ENCODE measurements at places on chromosomes 16 and 17.

- no peak for DNase-seq
These were observed 89.9 kb upstream of the ELAC2 start for GRCh38 chr17:13107676-13108235.

DNA sequence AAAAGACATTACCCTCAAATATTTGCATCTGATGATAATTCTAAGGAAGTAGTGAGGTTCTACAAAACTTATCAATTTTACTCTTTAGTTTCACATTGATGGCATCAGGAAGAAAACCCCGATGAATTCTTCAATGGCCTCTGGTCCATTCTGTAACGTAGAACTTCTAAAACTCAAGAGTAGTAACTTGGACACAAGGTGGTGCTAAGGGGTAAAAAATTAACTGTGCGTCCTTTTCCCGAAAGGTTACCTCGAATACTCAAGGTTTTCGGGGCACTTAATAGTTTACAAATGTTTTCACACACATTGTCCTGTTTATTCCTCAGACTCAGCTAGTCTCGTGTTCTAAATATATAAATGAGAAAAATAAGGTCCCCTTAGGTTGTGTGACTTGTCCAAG is 517.3 kb upstream of the ZFHX3 start:
- DNase-seq, result no peak

DNA sequence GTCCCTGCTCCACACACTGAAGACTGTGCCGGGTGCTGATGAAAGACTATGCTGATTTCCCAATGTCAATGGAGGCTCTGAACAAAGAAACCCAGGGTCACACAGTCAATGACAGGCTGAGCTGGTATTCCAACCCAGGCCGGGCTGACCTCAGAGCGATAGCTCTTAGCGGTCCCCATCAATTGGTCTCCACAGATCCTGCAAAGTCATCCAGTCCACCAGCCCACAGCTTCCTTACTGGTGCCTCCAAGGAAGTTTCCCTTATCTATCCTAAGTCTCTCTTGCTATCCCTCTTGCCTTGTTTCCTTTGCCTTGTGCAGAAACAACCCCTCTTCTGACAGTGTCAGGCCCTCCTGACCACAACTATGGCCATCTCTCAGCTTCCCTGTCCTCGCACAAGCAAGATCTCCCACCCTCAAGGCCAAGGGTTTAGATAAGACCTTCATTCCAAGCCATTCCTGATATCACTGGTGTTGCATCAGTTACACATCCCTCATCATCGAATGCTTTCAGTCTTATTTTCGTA is 52.7 kb upstream of the KSR1 start:
- DNase-seq, result no peak

GRCh38 chr16:26963109-26963508 is 103.6 kb upstream of the C16orf82 start:
- DNase-seq, result no peak

GRCh38 chr16:78075800-78076199 is 23.7 kb upstream of the WWOX start:
- no peak for DNase-seq

DNA sequence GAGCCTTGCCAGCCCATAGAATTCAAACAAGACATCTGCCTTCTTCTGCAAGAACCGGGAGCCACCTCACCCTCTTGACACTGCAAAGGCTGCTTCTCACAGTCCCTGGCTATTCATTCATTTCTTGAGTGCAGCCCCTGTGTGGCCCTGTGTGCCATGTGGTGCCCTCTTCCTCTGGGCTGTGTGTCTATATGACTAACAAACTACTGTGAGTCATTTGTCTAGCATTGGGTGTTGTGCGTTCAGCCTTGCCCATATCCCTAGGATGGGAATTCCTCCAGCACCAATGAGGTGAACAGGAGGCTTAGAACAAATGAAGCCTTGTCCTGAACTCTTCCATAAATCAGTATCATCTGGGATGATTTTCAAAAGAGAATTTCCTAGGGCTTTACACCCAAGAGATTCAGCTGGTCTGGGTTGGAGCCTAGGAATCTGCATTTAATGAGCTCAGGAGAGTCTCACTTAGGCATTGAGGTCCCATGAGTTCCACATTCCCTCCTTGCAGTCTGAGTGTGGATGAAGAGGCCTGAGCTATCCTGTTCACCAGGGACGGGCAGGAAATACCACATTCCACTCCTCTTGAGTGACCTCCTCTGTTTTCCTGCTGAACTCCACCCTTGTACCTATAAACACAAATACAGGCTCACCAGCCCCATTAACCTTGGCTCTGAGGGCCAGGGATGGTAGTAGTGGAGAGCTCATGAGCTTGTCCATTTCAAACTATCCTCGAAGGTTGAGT is 308.7 kb upstream of the N4BP1 start:
- no peak for DNase-seq

- peak; percentile 78 for DNase-seq
These were observed 42.7 kb downstream of the SOCS3 start for GRCh38 chr17:78316867-78317789.

- DNase-seq, result no peak
These were observed 1.6 kb downstream of the ACTG1 start for GRCh38 chr17:81510785-81511553.

DNA sequence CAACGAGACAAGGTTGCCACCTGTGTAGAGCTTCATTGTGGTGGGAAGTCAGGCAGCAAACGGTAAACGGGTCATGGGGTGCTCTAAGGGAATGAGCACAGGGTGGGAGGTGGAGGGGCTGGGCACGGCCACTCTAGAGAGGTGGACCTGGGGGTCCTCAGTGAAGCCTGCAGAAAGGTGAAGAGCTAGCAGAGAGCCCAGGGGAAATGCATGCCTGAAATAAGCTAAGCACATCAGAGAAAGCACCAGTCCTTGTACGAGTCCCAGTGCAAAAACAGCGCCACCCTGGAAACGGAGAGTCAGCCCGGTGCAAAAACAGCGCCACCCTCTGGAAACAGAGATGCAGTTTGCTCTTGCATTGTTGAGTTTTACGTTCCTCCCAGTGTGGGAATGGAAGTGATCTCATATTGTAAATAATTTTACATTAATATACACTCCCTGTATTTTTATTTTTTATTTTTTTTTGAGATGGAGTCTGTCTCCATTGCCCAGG is 65.0 kb downstream of the TBC1D16 start:
- no peak for DNase-seq

- no peak for DNase-seq
These were observed 704.3 kb downstream of the MAF start for GRCh38 chr16:78896280-78896679.

DNA sequence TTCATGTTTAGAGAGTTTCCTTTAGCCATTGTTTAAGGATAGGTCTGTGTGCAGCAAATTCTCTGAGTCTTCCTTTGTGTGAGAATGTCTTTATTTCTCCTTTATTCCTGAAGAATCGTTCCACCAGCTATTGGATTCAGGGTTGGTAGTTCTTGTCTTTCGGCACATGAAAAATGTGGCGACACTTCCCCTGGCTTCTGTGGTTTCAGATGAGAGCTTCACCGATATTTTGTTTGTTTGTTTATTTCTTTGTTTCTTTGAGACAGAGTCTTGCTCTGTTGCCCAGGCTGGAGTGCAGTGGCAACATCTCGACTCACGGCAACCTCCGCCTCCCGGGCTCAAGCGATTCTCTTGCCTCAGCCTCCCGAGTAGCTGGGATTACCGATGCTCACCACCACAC is 18.6 kb downstream of the MPO start:
- DNase-seq, result no peak

- DNase-seq, result peak; percentile 91
These were observed 32.9 kb downstream of the TK2 start for GRCh38 chr16:66516808-66517585.

DNA sequence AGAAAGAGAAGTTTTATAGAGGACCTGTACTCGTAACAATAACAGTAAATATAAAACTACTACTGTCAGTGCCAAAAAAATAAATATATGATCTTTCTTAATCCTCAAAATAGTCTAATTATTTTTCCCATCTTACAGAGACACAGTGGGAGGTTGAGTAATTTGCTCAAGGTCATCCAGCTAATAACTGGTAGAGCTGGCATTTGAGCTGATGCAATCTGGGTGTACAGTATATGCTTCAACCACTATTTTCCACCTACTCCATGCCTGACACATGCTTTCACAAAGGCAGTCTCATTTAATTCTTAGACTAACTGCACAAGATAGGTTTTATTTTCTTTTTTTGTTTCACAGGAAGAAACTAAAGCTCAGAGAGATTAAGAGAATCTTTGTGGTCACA is 33.6 kb downstream of the PIGL start:
- DNase-seq, result no peak

DNA sequence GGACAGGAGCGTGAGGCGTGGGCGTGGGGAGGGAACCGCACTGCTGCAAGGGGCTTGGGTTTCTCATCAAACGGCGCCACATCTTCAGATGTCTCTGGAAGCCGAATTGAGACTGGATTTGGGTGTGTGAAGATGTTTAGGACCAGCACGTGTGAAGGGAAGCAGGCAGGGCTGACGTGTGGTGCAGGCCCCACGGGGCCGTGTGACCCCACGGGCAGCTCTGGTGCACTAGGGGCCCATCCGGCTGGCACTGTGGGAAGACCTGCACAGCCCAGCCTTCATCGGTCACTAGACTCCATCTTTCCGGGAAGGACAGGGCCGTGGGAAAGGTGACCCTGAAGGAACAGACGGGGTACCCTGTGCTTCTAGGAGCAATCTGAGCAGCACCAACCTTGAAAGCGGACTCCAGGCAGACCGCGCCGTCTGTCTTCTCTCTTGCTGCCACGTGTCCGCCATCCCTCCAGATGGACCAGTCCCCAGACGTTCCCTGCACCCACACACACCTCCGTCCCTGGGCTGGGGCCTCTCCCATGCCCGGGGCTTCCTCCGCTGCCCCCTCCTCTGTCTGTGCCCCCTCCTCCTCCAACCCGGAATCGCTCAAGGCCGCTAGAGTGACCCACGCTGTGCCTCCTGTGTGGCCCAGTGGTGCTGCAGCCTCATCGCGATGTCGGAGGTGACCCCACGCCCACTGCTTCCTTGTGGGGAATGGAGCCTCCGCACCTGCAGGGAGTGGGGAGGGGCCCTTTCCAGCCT is 23.4 kb upstream of the CBFA2T3 start:
- no peak for DNase-seq

DNA sequence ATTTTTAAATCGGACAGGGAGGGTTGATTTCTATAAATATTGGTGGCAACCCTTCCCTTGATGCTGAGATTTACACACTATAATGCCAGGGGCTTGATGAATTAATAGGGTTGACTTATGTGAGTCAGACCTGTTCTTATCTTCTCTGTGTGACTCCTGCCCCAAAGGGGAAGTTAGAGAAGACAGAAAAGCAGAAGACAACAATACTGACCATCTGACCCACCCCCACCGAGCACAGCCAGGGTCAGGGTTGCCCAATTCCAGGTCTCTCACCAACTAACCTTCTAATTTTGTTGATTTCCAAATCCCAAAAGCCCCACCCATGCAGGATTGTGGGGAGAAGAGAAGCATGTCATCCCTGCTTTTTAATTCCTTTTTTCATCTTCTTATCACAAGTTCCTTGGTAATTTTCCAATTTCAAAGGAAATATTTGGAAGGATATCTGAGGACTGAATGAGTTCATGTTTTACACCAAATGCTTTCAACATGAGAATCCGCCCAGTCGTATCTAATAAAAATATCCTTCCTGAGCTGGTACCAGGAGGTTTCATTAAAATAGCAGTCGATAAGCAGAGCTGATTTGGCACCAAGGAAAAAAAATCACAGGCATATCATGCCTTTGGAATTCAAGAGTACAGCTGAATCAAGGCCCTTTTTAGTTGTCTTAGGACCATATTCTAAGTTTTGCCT is 603.4 kb upstream of the CDH11 start:
- DNase-seq, result no peak

- no peak for DNase-seq
These were observed 6.3 kb downstream of the SNX20 start for GRCh38 chr16:50674831-50675230.

- DNase-seq, result no peak
These were observed 76.4 kb downstream of the KCNJ12 start for GRCh38 chr17:21452377-21453143.

GRCh38 chr16:67157892-67158635 is 1.6 kb downstream of the TRADD start:
- DNase-seq, result no peak

DNA sequence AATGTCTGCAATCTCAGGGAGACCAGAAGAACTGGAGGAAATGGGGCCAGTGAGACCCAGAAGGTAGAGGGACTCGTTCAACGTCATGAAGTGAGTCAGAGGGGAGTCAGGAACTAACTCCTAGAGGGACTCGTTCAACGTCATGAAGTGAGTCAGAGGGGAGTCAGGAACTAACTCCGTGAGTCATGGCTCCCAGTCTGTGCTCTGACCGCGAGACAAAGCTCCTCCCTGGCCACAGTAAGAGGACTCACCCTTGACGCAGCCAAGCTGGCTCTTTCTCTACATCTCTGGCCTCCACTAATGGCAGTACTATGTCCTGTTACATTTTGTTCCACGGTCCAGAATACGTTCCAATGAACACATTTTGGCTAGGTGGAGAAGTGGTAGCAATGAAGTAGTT is 902.5 kb downstream of the KCNJ2 start:
- DNase-seq, result peak; percentile 94

GRCh38 chr17:27793168-27793905 is 7.0 kb downstream of the NOS2 start:
- DNase-seq, result no peak

GRCh38 chr16:55047903-55048497 is 117.3 kb downstream of the IRX5 start:
- no peak for DNase-seq

DNA sequence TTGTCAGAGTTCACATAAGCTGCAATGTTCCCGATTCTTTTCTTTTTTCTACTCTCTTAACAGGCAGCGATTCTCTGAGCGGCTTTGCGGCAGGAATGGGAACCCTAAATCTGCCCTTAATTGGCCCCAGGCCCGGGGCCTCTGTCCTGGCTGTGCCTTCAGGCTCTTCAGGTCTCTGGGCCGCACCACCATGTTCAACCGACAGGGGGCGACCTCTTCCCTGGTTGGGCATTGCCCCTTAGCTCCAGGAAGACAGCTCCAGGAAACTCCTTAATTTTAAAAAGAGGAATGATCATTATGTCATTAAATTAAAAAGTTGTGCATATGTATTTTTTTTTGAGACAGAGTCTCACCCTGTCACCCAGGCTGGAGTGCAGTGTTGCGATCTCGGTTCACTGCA is 20.3 kb downstream of the CACNG5 start:
- DNase-seq, result no peak

- DNase-seq, result no peak
These were observed 7.9 kb upstream of the SOST start for GRCh38 chr17:43766413-43767052.

GRCh38 chr16:85003725-85004586 is 7.4 kb downstream of the ZDHHC7 start:
- no peak for DNase-seq
